Activated naive CD4-positive, alpha-beta T cell treated with anti-CD3 and anti-CD28 coated beads, Interleukin-2, amount 50 U/mL, for 72 hours (primary cell): ENCODE measurements at places on chromosomes 12 and 14.

GRCh38 chr12:107523775-107524535 is 161.6 kb upstream of the PWP1 start:
- DNase-seq: no peak

DNA sequence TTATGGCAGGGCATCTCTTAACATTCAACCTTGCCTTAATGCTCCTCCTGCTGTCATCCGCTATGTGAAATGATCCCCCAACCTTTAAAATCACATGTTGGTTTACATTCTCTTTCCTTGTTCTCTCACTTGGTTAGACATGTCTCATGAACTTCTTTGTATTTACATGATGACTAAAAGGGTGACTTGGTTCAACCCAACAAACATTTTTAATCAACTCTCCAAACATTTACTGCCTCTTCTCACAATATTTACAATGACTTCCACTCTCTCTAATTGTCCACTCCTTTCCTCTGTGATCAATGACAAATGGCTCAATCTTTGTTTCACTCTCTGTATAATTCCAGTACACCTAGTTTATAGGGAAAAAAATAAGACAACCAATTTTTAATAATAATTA is 506.1 kb downstream of the NELL2 start:
- DNase-seq: no peak

DNA sequence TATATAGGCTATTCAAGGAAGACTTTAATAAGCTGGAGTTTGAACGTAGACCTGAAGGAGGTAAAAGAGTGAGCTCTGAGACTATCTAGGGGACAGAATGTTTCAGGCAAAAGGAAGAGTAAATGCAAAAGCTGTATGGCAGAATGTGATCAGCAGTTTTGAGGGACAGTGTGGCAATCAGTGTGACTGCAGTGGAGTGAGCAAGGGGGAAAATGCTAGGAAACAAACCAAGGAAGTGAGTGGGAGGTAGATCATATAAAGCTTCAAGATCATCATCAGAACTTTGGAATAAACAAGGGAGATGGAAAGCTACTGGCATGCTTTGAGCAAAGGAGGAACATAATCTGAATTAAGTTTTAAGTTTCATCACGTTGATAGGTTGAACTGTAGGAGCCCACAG is 67.5 kb upstream of the BTG1 start:
- DNase-seq: no peak

- DNase-seq: no peak
Observed at GRCh38 chr12:94203796-94204195, 55.4 kb downstream of the PLXNC1 start.

- DNase-seq: no peak
Observed at GRCh38 chr12:106134294-106134949, 4.3 kb downstream of the NUAK1 start.

- no peak for DNase-seq
Observed at GRCh38 chr12:7966563-7966962, 30.6 kb upstream of the SLC2A3 start.

DNA sequence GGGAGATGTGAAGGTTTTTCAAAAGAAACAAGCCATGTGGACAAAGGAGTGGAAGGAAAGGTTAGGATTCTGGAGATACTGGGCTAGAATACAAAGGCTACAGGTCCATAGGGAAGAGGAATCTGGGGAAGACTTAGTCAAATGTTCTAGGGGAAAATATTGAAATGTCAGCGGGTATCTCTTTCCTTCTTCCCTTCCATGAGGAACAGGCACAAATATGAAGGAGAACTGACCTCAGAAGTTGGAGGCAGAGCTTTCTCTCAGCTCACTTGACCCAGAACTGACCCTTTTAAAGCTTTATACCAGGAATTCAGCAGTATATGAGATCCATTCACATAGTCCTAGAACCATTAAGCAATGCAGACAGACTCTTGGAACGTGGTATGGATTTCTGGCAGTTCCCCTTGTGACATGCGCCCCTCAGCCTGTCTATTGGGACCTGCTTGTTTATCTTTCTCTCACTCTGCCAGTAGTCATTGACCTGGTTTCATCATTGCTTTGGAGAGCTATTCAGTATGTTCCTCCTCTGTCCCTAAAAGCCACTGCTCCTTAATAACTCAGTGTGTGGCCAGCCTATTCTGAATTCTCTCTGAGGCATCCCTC is 43.0 kb upstream of the GSG1 start:
- no peak for DNase-seq

- DNase-seq: no peak
Observed at GRCh38 chr12:123250471-123251383, 17.5 kb downstream of the MTRFR start.

- DNase-seq: no peak
Observed at GRCh38 chr14:74614508-74615495, 2.8 kb upstream of the LTBP2 start.

DNA sequence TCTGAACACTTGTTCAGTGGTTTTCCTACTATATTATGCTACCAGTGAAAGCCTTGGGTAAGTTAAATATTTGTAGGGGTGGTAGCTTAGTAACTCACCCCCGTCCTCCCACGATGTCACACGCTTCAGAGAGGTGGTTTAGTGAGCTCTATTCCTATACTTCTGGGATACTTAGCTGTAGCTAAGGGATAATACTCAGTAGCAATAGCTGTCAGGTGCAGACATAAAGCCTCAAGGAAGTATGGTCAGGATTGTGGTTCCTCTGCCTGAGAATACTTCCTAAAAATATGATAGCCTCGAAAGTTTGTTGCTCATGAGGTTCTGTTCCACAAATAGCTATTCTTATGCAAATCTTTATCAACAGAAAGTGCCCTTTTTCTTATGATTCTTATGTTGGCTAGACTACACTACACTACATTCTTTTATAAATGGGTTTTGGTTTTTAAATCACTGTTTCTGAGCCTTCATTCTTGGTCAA is 11.9 kb downstream of the DLST start:
- no peak for DNase-seq

DNA sequence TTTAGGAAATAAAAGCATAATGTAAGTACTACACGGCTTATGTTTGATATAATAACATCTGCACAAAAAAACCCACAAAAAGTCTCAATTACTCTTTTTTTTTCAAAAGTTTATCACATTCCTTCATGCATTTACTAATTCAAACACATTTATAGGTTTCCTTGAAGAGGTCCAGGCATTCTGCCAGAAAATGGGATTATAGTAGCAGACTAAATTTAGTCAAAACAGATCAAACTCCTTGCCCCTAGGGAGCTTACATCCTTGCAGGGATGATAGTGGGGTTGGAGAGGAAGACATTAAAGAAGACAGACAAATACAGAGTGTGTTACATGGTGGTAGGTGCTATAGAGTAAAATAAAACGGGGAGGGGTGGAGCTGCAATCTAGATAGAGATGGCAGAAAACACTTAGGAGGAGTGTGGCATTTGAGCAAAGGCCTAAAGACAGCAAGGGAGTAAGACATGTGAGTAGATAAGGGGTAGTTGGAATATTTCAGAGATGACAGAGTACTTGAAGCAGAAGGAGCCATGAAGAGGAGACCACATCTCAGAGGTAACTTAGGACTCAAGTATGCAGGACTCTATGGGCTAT is 266.9 kb downstream of the PPFIA2 start:
- no peak for DNase-seq

DNA sequence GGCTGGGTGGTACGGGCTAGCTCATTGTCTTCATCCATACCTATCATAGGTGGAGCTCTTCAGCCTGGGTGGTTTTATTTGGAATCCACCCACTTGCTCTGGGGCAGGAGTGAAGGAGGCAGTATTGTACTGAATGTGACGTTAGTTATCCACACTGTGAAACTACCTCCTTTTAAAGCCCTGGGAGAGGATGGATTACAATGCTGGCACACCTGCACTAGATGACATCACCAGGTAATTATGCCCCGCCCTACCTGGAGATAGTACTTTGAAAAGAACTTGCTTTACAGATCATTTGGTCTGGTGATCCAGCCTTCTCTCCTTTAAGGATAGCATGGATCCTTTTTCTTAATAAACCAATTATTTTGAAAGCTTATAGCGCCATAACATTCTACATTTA is 78.0 kb downstream of the B4GALNT3 start:
- DNase-seq: no peak
